ENCODE measurements at places on chromosomes 16 and 17.

- no peak for DNase-seq
Measured at GRCh38 chr17:19449656-19450055, 38.6 kb downstream of the RNF112 start.

DNA sequence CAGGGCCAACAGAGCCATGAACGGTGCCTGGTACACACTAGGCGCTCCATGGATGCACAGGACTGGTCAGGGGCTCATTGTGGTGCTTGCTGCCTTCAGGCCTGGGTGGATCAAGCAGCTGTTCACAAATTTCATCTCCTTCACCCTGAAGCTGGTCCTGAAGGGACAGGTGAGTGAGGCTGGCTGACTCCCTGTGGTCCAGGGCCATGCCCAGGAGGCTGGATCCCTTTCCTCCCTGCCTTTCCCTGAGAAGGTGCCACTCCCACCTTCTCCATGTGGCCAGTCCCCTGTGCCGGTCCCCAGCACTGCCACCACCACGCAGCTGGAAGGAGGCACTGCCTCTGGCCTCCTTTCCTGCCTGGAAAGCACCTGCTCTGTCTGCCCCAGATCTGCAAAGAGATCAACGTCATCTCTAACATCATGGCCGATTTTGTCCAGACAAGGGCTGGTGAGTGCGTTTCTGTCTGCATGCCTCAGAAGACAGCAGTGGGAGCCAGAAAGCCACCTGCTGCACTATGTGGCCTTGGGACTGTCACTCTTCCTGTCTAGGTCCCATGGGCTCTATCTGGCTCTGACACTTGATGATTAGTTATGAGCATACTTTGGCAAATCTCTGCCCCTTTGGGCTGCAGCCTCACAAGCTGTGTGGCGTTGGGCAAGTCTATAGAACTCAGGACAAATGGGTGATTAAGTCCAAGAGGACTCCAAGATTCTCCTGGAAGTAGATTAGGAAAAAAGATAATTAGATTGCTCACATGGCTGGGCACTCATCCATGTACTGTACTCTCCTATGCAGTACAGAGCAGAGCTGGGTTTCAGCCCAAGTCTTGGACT is 9.4 kb downstream of the CETP start:
- DNase-seq: no peak

DNA sequence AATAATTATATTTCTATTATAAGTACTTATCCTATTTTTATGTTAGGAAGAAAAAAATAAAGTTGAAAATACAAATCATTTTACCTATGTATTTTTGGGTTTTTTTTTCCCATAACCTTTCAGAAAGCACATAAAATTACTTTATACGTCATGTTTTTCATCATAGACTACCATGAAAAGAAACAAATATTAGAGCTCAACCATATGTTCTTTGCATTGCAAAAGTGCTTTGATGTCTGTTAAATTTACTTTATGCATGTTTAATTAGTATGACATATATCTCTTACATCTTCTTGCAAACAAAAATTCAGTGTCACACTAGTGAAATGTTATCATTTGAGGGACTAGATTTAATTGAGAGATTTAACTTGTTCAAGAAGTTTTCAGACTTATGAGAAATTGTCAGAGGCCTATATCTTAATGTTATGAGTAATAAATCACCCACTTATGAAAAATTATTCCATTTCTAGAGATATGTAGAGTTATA is 24.0 kb downstream of the BRIP1 start:
- no peak for DNase-seq

- DNase-seq: no peak
Measured at GRCh38 chr16:80704751-80705505, 99.5 kb downstream of the CDYL2 start.

DNA sequence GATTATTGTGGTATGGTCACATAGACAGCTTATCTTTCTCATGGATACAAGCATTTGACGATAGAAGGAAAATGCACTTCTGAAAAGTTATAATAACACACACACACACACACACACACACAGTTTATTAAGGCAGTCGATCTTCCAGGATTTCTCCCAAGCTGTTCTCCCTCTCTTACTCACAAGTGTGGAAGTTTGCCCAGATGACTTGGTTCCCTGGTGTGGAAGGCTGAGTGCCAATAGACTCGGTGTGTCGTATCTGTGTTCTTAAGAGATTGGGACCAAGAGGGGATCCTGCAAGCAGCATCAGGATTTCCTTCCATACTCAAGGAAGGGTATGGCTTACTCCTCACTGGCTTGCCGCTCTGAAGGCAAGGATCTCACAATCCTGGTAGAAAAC is 279.6 kb downstream of the HS3ST3B1 start:
- no peak for DNase-seq

GRCh38 chr16:79168321-79168720 is 432.2 kb downstream of the MAF start:
- no peak for DNase-seq

DNA sequence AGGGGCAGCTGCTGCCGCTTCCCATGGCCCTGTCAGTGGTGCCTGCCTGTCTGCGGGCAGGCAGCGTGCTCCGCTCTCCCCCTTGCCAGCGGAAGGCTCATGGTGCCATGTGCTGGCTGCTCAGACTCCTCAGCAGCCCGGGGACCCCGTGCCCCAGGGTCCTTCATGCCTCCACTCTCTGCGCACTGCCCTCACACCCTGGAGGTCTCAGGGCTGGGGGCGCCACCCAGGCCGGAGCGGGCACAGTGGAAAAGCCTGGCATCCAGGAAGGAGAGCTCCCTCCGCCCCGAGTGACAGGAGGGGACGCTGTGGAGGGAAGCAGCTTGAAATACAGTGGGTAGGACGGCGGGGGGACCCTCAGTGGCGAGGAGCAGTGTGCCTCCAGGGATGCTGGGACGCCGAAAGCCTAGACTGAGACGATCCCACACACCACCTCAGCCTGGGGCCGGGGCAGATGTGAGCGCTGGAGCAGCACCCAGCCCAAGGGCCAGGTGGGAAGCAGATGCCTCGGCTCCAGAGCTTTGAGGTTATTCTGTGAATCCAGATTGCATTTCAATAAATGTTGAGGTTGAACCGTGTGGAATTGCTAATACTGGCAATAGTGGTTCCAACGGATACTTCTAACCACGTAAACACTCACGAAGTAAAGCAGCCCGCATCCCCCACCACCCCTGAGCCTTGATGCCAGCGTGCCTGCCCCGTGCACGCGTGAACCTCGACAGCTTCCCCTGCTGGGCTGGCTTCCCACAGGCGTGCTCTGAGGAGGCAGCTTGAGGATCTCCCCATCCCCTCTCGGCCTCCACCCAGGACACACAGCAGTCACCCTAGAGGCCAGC is 6.5 kb downstream of the TMEM204 start:
- no peak for DNase-seq

Measured in NCI-H146 (cell line).